ENCODE measurements at places on chromosomes 6 and 20. TPM values are rescaled to one million over a fixed set of nuclear protein-coding genes. Genes with fewer than 3 reads are reported as not detected.

DNA sequence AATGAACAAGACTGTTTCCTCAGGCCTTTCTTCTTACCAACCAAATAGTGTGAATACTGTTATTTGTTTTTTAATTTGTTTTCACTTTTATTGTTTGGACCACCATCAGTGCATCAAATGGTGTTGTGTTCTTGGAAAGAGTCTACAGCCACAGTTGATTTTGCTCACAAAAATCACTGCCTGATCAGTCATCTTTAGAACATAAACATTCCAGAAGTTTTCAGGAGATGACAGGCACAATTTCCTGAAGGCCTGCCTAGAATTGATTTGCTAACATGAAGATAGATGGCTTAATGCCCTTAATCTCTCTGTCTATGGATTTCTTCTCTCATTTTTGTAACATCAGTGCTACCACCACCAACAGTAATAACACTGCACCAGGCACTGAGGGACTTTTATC is 13.5 kb downstream of the IL22RA2 start:
- DNase-seq = no peak

DNA sequence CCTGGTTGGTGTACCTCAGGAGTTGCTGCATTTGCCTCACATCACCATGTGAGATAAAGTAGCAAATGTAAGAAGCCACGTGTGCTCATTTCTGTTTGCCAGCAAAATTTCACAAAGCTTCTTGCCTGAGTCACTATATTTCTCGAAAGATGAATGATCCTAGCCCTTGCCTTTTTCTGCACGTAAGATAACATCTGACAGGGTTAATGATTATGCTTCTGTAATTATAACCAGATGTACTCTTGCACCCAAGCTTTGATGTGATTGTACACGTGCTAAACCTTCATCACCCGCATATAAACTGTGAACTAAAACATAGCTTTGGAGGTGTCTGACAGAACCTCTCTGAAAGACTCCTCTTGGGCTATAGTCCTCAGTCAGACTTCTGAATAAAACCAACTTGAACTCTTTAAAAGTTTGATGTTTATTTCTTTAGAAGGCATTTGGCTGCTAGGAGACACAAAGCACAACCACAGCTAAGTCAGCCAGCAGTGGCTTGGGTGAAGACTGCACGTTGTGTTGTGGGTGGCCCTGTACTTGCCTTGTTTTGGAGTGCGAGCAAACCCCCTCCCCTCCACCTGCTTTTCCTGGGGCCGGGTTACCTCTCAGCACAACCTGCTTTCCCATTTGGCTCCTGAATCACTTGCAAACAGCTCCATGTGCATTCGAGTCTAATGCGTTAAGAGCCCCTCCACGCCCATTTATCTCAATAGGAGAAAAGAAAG is 19.3 kb downstream of the PROKR2 start:
- DNase-seq = no peak

DNA sequence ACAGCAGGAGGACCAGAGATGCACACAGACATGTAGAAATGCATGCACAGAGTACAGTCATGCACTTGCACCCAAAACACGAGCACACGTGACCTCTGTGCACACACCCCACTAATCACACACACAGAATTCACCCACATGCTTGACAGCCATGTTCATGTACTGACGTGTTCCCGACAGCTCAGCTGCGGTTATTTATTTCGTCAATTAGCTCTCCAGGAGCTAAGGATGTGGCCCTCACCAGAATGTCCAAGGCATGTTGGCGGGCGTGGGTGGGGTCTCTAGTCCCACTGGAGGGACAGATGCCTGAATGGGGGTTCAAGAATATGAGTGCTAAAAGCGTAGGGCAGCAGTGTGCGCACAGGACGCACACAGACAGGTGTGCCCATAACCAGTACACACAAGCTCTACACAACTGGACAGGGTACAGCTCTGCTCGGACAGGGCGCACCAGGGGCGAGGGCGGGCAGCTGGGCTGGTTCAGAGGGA is 571 bp upstream of the PRPF6 start:
- DNase-seq = no peak

GRCh38 chr20:32538526-32538939 is 46.6 kb downstream of the NOL4L start:
- no peak for DNase-seq

DNA sequence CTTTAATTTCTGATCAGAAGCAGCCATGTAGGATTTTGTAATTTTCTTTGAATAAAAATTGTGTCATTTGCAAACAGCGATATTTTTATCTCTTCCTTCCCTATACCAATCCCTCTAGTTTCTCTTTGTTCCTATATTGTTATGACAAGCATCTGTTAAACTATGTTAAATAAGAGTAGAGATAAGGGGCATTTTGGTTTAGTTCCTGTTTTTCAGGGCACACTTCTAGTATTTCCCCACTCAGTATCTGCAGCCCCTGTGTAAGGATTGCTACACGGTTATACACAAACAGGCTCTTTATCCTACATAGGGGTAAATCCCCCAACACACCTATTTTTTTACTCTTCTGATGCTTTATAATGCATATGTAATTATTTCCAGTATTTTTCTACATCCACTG is 42.1 kb downstream of the TRERF1 start:
- DNase-seq = no peak

DNA sequence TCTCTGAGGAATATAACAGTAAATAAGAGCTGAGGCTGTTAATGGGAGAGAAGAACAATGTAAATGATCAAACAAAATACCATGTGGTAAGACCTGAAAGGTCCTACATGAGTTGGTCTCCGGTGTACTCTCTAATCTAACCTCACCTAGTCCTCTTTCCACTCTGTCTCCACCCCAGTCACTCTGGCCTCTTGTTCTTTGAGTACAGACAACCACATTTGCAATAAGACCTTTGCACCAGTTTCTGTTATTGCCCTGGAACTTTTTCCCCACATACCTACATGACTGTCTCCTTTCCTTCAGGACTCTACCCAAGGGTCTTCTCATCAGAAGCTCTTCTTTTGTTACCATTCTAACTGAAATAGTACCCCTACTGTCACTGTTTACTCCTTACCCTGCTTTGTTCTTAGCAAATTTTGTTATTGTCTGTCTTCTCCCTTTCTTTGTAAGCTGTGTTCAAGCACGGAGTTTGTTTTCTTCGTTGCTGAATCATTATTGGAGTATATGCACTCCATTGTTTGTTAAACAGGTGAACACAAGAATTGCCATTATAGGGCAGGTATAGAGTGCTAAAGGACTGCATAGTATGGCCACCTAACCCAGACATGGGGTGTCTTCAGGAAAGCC is 37.3 kb downstream of the MAPK14 start:
- DNase-seq = no peak

GRCh38 chr6:106763361-106763760 is 134.0 kb downstream of the QRSL1 start:
- no peak for DNase-seq

DNA sequence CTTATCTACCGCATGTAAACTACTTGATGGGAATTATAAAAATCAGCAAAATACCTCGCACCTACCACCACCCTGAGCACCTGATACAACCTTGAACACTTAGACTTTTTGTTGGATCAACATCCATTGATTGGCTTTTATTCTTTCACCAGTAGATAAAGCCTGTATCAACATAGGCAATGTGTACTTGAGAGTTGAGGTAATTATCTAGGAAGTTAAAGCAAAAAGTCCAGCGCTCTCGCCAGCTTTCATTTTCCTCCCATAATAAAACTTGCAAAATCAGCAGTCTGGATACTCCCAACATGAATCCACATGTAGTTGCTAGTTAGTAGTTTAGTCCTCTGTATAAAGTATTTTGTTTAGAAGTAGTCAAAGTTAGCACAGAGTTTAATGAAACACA is 132.0 kb upstream of the PRDM1 start:
- DNase-seq = no peak

- no peak for DNase-seq
These were observed 27.8 kb downstream of the ACSS2 start for GRCh38 chr20:34904202-34904621.

DNA sequence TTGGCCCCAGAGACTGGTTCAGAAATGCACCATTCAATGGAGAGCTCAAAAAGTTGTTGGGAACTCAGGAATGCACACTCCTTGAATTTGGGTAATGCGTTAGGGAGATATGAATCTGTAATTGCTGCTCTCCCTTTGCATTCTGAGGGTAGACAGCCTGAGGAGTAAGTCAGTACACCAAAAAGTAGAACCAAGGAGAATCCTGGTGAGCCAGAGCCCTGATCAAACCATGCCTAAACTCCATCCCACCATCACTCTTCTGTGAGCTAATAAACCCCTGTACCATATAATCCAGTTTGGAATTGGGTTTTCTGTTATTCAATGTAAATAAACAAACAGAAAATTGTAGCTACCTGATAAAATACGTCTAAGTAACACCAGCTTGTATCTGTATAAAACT is 90.2 kb downstream of the KIF16B start:
- DNase-seq = no peak

DNA sequence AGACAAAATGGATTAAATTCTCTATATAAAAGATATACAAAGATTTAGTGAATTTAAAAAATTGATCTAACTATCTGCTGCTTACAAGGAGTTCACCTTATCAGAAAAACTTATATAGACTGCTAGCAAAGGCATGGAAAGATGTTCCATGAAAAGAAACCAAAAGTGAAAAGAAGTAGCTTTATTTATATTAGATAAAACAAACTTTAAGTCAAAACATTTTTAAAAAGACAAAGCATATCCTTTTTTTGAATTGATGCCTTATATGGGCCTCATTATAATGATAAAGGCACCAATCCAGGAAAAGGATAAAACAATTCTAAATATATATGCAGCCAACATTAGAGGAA is 334.2 kb downstream of the MEI4 start:
- no peak for DNase-seq

- DNase-seq = no peak
These were observed 733.3 kb downstream of the HACE1 start for GRCh38 chr6:104126315-104127005.

TMEM151B gene
- total RNA-seq = not detected

CD93 gene
- 35.7 TPM for total RNA-seq

BPHL gene
- total RNA-seq = 15.5 TPM

SOX18 gene
- 30.5 TPM for total RNA-seq

PROKR2 gene
- total RNA-seq = not detected

PRSS35 gene
- total RNA-seq = 0.36 TPM

ZNF391 gene
- 1.3 TPM for total RNA-seq
